Neural progenitor cell (in vitro differentiated cells): ENCODE measurements at places on chromosomes 1 and 21.

DNA sequence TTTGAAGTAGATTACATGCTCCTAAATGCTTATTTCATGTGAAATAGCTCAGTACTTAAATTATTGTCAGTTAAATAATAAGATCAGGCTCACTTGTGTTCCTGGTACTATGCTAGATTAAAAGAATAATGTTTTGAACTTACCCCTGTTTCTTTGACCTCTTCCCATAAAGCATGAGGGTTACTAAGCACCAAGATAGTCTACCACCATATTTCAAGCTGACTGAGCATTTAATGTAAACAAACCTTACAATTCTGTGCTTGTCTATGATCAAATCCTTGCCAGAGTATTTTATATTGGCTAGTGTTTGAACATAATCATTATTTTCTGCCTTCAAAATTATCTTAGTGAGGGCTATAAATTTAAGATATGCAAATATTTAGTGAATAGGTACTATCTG is 98.1 kb downstream of the LHX9 start:
- no peak for DNase-seq

- DNase-seq, result no peak
These were observed 3.5 kb upstream of the NFASC start for GRCh38 chr1:204867203-204867602.

- DNase-seq, result no peak
These were observed 37.9 kb downstream of the RGL1 start for GRCh38 chr1:183842795-183843144.

- DNase-seq, result no peak
These were observed 20.7 kb downstream of the TRIM33 start for GRCh38 chr1:114490274-114490693.

- DNase-seq, result no peak
These were observed 36.8 kb upstream of the UBE2U start for GRCh38 chr1:64166629-64167028.

DNA sequence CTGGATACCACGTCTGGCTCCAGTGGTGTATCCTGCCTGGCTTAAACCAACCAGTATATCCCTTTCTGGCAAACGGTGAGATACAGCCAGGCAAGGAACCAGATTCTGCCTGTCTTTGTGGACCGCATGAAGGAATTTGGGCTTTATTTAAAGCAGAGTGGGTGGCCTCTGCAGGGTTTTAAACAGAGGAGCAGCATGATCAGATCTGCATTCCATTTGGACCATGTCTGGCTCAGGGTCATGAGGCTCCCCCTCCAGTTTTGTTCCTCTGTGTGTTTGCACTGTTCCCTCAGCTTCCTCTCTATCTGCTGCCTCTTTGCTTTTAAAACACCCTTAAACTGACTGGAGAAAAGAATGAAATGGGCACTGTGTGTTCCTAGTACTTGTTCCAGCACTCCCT is 195.0 kb downstream of the GIPC2 start:
- DNase-seq, result peak; percentile 30

DNA sequence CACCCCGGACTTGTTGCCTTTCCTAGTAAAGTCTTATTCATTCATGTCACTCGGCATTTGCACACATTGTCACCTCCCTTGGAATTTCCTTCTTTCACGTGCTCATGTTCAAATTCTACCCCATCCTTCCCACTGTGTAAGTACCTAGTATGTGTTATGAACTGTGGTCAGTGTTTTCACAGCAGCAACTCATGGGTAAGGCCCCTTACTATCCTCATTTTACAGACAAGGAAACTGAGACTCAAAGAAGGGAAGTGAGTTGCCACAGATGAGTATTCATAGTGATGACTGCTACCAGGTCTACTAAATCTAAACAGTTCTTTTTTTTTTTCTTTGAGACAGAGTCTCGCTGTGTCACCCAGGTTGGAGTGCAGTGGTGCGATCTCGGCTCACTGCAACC is 10.5 kb downstream of the CITED4 start:
- no peak for DNase-seq

DNA sequence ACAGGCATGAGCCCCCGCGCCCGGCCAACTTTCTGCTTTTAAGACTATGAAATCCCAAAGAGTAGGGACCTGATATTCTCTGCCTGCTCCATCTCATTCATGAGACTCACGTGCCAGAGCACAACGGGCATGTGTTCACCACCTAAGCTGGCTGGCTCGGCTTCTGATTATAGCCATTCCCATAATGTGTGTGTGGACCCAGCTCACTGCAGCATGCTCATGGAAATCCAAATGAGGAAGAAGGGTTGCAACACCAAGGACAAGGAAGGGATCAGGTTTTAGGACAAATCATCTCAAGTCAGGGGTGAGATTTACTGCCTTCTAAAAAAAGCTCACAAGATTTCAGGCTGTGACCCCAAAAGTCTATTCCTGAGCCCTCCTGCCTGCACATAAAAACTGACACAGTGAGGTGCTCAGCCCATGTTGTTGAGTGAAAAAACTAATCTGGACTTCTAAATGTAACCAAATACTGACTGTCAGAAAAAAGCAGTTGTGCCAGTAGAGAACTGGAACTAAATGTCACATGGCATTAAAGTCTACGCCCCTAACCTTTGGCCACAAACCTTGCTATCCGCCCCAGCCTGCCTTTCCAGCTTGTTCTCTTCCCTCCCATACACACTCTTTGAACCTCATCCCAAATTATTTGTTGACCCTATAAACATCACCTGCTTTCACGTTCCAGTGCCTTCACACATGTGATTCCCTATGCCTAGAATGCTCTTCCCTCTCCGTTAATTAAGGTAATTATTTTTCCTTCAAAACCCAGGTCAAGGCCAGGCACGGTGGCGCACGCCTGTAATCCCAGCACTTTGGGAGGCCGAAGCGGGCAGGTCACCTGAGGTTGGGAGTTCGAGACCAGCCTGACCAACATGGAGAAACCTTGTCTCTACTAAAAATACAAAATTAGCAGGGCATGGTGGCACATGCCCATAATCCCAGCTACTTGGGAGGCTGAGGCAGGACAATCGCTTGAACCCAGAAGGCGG is 9.1 kb upstream of the COA7 start:
- no peak for DNase-seq

GRCh38 chr1:17757426-17757825 is 2.3 kb downstream of the ACTL8 start:
- no peak for DNase-seq

- no peak for DNase-seq
These were observed 207.6 kb upstream of the HMCN1 start for GRCh38 chr1:185526344-185527307.

DNA sequence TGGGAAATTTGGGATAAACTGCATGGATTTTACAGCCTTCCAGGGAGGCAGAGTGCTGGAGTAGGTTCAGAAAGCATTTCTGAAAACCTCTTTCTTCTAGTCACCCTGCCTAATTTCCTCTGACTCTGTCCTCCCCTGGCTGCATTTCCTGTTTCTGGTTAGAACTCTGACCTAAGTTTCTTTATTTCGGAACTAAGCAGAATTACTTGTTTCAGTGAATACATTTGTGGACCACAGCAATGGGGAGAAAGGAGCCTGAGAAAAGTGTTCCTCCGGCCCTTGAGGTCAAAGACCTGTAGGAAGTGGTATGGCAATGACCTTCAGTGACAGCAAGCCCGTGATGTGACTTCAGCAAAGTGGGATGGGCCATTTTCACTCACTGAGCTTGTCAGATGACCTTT is 173.4 kb upstream of the RUNX1 start:
- no peak for DNase-seq

DNA sequence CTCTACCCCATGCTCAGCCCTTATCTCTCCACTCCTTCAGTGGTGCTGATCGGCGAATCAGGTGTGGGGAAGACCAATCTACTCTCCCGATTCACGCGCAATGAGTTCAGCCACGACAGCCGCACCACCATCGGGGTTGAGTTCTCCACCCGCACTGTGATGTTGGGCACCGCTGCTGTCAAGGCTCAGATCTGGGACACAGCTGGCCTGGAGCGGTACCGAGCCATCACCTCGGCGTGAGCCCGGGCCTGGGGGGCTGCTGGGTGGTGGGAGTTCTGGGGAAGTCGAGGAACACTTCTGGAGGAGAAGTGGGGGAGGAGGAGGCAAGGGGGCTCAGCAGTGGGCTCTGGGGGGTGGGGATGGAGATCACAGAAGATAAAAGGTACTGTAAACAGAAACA is 4.9 kb downstream of the RAB25 start:
- no peak for DNase-seq

GRCh38 chr1:161068306-161069234 is 1.1 kb downstream of the ARHGAP30 start:
- no peak for DNase-seq

DNA sequence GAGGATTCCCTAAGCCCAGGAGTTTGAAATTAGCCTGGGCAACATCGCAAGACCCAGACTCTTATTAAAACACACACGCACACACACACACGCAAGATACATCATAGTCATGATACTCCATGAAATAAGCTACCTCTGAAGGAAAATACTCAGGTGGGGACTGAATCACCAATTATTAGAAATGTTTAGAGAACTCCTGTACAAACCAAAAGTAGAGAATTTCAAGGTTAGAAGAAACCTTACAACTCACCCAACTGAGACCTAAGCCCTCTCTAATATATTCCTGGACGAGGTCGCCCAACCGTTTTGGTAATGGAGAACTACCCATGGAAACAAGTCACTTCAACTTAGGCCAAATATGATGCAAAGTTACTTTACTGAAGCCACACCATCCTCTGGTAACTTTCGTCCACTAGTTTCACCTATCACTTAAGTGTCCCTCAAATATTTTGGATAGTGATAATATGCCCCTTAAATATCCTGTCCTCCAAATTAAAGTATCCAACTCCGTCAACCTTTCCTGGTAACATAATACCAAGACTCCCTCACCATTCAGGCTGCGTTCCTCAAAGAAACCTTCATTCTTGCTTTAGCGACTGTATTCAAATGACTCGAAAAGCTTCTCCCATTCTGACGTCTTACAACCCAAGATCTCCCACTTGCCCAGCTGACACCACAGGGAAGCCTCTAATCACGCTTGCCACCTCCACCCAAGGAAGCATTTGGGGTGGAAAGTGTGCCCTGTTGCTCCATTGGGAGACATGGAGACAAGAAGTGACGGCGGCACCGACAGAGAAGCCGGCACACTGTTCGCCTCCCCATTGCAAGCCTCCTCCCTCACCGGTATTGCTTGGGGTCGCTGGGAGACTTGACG is 856 bp downstream of the NRDC start:
- no peak for DNase-seq
